ENCODE measurements at places on chromosomes 1 and 21. TPM values are rescaled to one million over a fixed set of nuclear protein-coding genes. Genes with fewer than 3 reads are reported as not detected.

The CFHR1 gene
- not detected for total RNA-seq

The CFH gene
- total RNA-seq: 9.3 TPM

The UBE2Q1 gene
- 63.5 TPM for total RNA-seq

The OR2T11 gene
- not detected for total RNA-seq

The PIK3R3 gene
- total RNA-seq: 46.1 TPM

The RGS18 gene
- 1.7 TPM for total RNA-seq

- no peaks in the 10 kb centered on the region for H3K4me1 ChIP-seq
- no peak for DNase-seq
- H3K4me3 ChIP-seq: no peak overlapping the region
- no peak overlapping the region for H3K27ac ChIP-seq
Observed at GRCh38 chr1:157831968-157832626, 9.5 kb downstream of the CD5L start.

GRCh38 chr21:42384989-42385388, 10.9 kb downstream of the TMPRSS3 start:
- no peak overlapping the region for H3K27ac ChIP-seq
- no peak overlapping the region for H3K4me3 ChIP-seq
- no peak for DNase-seq
- H3K4me1 ChIP-seq: no peaks in the 10 kb centered on the region
- H3K27me3 ChIP-seq: no peaks in the 10 kb centered on the region
- no peaks in the 10 kb centered on the region for H3K36me3 ChIP-seq

DNA sequence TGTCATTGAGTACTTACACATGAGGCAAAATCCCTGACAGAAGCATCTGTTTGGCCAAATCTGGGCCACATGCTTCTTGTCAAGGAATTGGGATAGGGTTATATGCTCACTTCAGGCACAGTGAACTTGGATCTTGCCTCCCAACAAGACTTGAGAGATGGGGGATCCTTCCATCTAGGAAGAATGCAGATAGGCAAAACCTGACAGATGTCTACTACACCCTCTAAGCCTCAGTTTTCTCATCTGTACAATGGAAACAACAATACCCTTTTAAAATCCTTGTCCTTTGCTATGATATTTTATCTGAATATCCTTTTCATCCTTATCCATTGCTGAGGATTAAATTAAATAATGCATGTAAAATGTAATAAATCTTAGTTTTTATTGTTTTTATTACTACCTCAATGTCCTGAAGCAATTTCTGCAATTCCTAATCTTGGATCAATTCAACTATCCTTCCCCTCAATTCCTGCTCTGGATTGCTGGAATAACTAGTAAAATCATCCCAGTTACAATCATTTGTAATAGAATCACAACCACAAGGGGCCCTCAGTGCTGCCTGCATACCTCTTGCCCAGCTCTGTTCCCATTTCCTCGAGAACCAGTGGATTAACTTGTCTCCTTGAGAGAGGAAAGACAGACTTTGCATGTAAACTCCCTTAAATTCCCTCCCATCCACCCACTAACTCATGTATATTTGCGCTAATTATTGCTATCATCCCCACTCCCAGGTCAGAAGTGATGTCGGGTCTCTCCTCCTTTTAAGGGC, 8.1 kb upstream of the XPR1 start:
- DNase-seq: peak; percentile 44
- no peaks in the 10 kb centered on the region for H3K27me3 ChIP-seq
- H3K27ac ChIP-seq: no peak overlapping the region
- no peak overlapping the region for H3K4me3 ChIP-seq
- H3K4me1 ChIP-seq: no peaks in the 10 kb centered on the region

DNA sequence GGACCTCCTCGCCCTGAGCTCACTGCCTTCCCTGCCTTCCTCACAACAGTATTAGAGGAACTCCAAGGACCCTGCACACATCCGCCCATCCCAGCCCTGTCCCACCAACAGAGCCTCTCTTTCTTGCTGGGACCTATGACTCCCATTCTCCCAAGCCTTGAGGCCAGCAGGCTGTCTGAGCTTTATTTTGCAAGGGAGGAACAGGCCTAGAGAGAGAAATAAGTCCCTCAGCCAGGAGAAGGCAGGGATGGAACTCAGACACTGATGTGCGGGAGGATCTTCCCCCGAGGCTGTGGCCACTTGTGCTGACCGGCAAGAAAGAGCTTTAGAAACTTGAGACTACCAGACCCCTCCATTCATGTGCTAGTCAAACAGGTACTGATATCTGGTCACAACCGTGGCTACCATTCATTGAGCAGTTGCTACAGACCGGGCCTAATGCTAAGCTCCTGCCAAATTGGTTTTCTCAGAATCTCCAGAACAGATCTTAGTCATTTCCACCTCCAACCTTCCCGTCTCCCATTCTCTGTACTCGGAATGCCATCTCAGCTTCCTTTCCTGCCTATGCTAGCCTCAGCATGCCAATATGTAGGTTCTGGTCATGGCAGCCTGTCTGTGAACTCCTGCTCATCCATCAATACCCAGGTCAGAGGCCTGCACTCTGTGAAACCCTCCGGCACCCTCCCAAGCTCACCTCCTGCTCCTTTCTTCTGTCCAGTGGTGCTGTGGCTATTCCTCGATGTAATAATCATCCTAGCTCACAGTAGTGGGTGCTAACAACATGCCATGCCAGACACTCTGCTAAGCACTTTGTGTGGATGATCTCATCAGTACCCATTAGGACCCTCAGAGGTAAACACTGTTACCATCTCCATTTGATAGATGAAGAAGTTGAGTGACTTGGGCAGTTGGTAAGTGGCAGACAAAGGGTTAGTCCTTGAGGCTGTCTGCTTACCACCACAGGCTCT, 3.8 kb downstream of the TMEM54 start:
- H3K36me3 ChIP-seq: no peaks in the 10 kb centered on the region
- no peak overlapping the region for H3K27ac ChIP-seq
- peaks cover 11% of the 10 kb centered on the region for H3K4me1 ChIP-seq
- DNase-seq: no peak

DNA sequence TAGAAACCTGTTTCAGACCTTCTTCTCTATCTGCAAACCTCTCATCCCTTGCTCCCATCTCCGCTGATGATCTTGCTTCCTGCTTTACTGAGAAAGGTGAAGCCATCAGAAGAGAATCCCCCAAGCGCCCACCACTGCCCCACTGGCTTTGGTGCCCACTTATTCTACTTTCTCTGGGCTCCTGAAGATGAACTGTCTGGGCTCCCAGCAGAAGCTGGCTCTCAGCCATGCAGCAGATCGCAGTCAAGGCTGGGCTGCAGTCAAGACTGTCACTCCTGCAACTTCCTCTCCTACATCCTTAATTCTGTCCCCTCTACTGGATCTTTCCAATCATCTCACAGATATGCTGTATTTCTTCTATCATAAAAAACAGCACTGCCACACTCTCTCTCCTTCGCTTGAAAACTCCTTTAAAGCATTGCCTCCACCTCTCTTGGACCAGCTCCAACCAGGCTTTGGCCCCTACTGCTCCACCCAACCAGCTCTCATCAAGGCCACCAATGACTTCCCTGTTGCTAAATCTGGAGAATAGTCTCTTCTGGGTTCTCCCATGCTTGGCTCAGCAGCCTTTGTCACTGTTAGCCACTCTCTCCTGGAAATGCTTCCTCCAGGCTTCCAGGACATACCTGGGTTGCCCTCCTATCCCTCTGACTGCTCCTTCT, 25.8 kb downstream of the TRIM62 start:
- no peak overlapping the region for H3K27ac ChIP-seq
- H3K36me3 ChIP-seq: no peaks in the 10 kb centered on the region
- H3K27me3 ChIP-seq: no peaks in the 10 kb centered on the region

DNA sequence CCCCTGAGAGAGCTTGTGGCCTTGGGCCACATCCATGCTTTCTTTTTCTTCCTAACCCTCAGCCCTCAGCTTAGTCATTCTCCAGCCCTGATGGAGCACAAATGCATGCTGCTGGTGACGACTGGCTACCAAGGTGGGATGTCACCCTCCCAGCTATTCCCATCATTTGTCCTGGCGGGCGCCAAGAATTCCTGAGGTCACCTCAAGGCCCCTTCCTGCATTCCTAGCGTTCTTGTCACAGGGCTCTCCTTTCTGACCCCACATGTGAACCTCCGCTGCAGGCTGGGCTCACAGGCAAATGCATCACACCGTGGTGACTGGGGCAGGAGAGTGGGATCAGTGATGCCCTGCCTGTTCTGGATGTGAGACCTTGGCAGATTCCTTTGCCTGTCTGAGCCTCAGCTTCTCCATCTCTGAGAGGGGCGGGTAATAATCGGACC, 53.4 kb upstream of the IFFO2 start:
- H3K27me3 ChIP-seq: no peaks in the 10 kb centered on the region
- no peak overlapping the region for H3K27ac ChIP-seq
- H3K4me1 ChIP-seq: peaks cover 10% of the 10 kb centered on the region
- no peak for DNase-seq

DNA sequence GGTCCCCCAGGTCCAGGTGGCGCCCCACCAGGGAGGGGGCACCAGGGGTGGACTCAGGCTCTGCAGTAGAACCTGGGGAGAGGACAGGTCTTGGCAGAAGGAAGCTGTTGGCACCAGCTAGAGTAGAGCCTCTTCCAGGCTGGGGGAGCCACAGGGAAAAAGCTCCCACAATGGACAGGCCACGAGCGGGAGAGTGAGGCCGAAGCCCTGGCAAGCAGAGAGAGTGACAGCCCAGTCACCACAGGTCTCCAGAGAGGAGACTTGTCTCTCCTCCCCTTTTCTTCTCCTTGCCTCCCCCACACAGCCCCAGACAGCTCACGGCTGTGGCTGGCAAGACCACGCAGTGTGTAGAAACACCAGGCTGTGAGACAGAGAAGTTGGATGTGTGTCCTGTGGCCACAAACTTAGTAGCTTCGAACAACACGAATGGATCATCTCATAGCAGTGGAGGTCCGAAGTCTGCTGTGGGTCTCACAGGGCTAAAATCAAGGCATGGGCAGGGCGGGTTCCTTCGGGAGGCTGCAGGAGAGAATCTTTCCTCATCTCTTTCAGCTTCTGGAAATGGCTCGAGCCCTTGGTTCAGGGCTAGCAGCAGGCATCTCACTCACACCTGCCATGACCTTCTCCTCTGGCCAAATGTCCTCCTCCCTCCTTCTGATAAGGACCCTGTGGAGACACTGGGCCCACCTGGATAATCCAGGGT, 3.3 kb downstream of the KRTAP12-4 start:
- H3K27me3 ChIP-seq: no peaks in the 10 kb centered on the region
- no peaks in the 10 kb centered on the region for H3K36me3 ChIP-seq
- no peak overlapping the region for H3K27ac ChIP-seq
- no peaks in the 10 kb centered on the region for H3K4me1 ChIP-seq
- DNase-seq: no peak

- H3K27me3 ChIP-seq: no peaks in the 10 kb centered on the region
- DNase-seq: no peak
- no peak overlapping the region for H3K4me3 ChIP-seq
- no peaks in the 10 kb centered on the region for H3K36me3 ChIP-seq
Observed at GRCh38 chr1:200162258-200162657, 134.7 kb downstream of the NR5A2 start.

DNA sequence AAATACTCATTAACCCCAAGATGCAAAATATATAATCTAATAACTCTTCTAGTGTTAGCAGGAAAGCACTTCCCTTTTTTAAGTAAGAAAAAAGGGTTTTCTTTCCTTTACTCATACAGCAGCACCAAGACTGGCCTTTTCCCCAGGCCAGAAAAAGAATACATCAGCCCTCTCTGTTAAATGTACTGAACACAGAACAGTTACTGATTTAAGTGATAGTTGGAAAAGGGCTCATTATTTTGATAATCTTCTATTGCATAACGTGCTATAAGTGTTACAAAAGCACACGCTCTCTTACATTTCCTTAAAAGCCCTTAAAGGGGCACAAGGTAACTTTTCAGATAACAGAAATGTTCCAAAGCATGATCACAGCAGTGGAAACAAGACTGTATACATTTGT, 142.9 kb downstream of the TIAM1 start:
- DNase-seq: no peak
- H3K4me1 ChIP-seq: peaks cover 22% of the 10 kb centered on the region
- H3K27me3 ChIP-seq: no peaks in the 10 kb centered on the region
- no peak overlapping the region for H3K4me3 ChIP-seq
- H3K27ac ChIP-seq: no peak overlapping the region

DNA sequence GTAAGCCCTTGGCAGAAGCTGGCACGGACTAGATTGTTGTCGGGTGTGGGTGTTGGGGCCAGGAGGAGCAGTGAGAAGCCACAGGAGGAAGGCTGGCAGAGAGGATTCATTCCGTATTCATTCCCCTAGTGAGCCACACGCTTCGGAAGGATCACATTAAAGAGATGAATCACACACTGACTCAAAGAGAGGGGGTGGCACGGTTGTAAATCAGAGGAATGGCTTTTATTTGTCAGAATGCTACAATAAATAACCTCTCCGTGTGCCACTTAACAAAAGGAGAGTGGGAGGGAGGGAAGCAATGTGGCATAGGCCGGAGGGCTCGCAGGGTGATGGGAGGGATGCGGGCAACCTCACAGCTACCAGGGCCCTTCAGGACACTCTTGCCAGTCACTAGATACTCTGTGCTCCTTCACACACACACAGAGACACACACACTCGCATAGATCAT, 135.5 kb downstream of the HIVEP3 start:
- H3K27me3 ChIP-seq: no peaks in the 10 kb centered on the region
- H3K4me3 ChIP-seq: no peak overlapping the region
- DNase-seq: no peak
- H3K27ac ChIP-seq: no peak overlapping the region
- H3K4me1 ChIP-seq: no peaks in the 10 kb centered on the region
- no peaks in the 10 kb centered on the region for H3K36me3 ChIP-seq

GRCh38 chr1:18670121-18670867, 39.6 kb downstream of the PAX7 start:
- no peaks in the 10 kb centered on the region for H3K27me3 ChIP-seq
- no peaks in the 10 kb centered on the region for H3K36me3 ChIP-seq
- no peak overlapping the region for H3K27ac ChIP-seq
- no peaks in the 10 kb centered on the region for H3K4me1 ChIP-seq
- no peak for DNase-seq
- no peak overlapping the region for H3K4me3 ChIP-seq

DNA sequence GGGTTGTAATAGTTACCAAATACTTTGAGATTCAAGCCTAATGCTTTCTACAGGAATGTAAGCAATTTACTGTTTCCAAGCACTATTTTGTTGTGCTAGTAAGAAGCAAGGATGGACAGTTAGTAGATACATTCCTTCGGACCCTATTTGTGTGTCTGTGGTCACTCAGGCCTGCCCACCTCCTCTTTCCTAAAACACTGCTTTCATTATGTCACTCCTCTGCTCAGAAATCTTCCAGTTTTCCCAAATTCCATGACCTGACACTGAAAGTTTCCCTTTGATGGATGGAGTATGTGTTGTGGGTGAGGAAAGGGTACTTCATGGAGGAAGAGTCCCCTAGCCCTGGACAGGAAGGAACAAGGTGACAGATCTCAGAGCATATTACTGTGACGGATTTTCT, 141.1 kb downstream of the DISP1 start:
- no peaks in the 10 kb centered on the region for H3K27me3 ChIP-seq
- no peak overlapping the region for H3K27ac ChIP-seq
- no peak for DNase-seq
- no peaks in the 10 kb centered on the region for H3K36me3 ChIP-seq
- peaks cover 6% of the 10 kb centered on the region for H3K4me1 ChIP-seq
- no peak overlapping the region for H3K4me3 ChIP-seq
